ENCODE measurements at places on chromosomes 2 and 18.
A peak's percentile ranks its signal among the peaks of the same experiment; 100 is the strongest.

GRCh38 chr2:42569116-42569711, 782 bp downstream of the MTA3 start:
- peak; percentile 26 for DNase-seq

- no peak for DNase-seq
These were observed 1293.5 kb upstream of the CHAC2 start for GRCh38 chr2:52474091-52474490.

- DNase-seq, result no peak
These were observed 153.2 kb downstream of the HDAC4 start for GRCh38 chr2:239247401-239248245.

GRCh38 chr2:205934443-205934842, 151.5 kb downstream of the INO80D start:
- no peak for DNase-seq

DNA sequence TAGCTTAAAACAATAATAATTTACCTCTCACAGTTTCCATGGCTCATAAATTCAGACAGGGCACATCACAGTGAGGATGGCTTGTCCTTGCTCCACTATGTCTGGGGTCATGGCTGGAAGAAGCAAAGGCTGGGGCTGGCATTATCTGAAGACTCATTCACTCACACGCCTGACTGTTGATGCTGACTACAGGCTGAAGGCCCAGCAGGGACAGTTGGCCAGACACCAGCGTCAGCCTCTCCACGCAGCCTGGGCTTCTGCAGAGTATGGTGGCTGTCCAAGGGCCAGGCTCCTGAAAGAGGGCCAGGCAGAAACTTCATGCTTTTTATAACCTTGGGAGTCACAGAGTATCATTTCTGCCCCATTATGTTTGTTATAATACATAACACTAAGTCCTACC, 33.4 kb downstream of the YPEL5 start:
- no peak for DNase-seq

DNA sequence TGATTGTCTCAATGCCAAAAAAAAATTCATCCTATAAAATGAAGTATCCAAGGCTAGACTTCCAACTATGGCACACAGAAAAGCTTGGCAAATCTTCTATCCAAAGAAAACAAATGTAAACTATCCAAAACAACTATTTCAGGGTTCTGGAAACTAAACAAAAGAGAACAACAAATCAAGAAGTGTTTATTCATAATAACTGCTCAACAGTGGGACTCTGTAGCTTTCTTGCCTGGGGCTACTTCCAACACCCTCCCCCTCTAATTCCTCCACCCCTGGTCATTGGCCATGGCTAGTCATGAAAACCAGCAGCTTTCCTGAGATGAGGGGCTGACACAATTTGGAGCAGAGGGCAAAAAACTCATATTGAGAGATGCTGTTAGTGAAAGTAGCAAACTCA, 107.0 kb downstream of the EXOC6B start:
- DNase-seq, result no peak
